ENCODE measurements at places on chromosomes 12 and 14.

- no peak for DNase-seq
These were observed 232.1 kb downstream of the NAV3 start for GRCh38 chr12:78062786-78063185.

- no peak for DNase-seq
These were observed 553.7 kb downstream of the FOXG1 start for GRCh38 chr14:29320286-29320685.

DNA sequence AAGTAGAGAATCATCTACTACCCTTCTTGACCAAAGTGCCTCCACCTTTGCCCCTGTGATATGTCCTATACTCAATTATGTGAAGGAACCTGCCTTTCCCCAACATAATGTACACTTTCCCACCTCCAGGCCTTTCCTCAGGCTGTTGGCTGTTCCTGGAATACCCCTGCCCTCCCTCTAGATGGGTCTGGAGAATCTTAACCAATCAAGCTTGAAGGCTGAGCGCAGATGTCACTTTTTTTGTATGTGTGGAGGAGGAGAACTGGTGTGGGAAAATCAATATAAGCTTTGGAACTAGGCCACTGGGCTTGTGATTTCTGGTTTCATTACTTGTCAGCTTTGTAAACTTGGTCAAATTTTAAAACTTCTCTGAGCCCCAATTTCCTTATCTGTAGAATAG lies 4.7 kb downstream of the BMAL2 start:
- DNase-seq: no peak

- no peak for DNase-seq
These were observed 22.2 kb downstream of the IFNG start for GRCh38 chr12:68137335-68137830.

DNA sequence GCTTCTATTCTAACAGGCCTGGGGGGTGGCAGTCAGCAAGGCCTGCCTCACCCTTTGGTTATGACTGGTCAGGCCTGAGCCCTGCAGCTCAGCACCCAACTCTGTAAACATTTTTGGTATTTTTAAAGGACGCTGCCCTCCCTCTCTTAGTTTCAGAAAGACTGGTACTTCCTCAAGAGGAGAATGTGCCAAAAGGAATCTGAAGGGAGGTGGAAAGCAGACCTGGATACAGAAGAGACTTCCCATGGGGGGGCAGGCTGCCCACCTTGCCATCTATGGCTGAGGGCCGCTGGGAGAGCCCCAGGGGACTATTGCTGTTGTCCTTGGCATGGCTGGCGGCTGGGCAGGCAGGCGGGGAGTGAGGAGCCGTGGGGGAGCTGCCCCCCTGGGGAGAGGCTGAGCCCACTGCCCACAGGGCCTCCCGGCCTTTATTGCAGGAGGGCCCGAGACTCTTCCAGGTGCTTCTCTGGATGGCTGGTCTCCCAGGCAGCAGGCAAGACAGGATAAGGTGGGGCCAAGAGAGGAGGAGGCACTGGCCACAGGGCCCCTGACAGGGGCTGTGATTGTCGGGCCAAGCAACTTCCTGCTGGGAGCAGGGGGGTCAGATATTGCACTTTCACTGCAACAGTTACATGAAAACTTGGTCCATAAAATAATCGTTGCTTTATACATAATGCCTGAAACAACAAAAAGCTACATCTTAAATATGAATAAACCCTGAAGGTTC lies 3.5 kb downstream of the ARL6IP4 start:
- DNase-seq: no peak

DNA sequence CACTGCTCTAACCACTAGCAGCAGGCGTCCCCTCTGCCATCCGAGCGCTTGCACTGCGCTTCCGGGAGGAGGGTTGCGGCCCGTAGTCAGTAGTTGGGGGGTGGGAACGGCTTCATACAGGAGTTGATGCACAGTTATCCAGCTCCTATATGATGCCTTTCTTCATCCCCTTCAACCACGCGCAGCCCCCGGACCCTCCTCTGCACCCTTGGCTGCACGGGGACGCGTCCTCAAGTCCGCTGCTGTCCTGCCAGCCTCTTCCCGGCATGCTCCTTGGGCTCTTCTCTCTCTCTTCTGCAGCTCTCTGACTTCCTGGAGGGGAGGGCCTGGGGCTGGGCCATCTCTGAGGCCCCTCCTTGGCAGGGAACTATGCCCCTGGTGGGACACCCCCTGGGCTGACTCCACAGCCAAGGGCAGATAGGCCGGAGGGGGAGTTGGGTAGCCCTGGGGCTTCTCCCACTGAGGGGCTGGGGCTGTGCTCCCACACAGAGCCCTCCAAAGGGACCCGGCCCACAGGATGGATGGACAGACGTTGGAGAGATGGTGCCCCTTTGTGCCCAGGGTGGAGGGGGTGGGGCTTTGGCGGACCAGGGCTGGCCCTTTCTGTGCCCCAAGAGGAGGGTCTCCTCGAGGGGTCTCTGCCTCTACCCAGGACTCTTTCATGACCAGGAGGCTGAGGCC lies 29.0 kb downstream of the RTL1 start:
- DNase-seq: no peak

GRCh38 chr14:94945615-94946014 lies 175.7 kb upstream of the GSC start:
- DNase-seq: no peak

- no peak for DNase-seq
These were observed 15.0 kb upstream of the RFLNA start for GRCh38 chr12:124279846-124280360.

GRCh38 chr14:35492569-35493014 lies 41.4 kb upstream of the INSM2 start:
- no peak for DNase-seq

GRCh38 chr14:59268011-59268410 lies 79.5 kb downstream of the DAAM1 start:
- DNase-seq: no peak

DNA sequence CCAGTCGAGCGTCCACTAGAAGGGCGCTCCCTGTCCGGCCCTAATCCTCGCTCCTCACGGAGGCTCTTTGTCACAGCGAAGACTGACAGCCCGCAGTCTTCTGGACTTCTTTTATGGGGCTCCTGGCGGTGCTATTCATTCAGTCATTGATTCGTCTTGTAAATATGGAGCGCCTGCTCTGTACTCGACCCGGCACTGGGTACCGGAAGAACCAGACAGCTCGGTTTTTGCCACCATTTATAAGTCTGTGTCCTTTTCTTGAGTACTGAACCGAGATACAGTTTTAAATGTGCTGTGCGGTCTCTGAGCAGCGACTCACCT lies 570 bp downstream of the DMAC2L start:
- no peak for DNase-seq

- no peak for DNase-seq
These were observed 488.9 kb downstream of the MDGA2 start for GRCh38 chr14:47186486-47186885.

GRCh38 chr12:108046650-108047049 lies 82.4 kb upstream of the WSCD2 start:
- DNase-seq: no peak

DNA sequence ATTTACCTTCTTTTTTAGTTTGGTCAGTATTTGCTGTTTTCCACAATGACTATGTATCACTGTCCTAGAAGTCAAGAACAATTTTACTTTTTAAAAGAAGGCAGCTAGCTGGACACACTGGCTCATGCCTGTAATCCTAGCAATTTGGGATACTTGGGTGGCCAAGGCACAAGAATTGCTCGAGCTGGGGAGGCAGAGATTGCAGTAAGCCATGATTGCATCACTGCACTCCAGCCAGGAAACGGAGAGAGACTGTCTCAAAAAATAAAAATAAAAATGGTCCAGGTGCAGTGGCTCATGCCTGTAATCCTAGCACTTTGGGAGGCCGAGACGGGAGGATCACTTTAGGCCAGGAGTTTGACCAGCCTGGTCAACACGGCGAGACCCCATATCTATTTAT lies 28.3 kb downstream of the MDM1 start:
- no peak for DNase-seq

DNA sequence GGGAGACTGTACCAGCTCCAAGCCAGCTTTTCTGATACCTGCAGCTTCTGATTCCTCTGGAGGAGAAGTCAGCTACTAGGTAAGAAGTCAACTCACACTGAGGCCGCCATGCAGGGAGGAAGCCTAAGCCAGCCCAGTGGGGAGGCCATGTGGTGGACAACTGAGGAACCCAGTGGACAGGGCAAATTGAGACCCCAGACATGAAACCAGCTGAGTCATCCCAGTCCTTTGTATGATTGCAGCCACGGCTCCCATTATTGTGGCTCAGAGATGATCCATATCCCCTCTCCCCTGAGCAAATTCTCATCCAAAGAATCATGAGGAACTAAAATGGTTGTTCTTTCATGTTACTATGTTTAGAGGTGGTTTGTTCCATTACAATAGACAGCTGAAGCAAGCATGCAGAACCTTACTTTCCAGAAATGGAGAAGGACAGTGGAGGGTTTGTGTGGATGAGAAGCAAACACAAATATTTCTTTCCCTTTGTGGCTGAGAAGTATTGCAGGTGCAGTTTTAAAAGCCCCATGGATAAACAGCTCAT lies 1147.3 kb upstream of the TMEM132C start:
- DNase-seq: no peak

DNA sequence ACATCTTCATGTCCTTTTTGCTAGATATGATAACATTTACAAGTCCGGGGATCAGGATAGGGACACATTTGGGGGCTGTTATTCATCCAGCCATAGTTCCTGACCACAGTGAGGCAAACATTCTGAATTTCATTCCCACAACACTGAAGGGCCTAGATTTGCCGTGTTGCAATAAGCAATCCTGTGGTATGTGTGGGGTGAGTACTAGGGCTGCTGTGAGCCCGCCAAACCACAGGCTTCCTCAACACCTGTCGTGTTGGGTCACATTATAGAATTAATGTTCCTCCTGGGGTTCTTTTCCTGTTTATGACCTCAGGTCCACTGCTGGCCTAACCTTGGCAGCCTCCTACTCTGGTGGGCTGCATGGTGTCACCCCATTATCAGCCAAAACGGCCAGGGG lies 119.2 kb downstream of the TBC1D30 start:
- no peak for DNase-seq

DNA sequence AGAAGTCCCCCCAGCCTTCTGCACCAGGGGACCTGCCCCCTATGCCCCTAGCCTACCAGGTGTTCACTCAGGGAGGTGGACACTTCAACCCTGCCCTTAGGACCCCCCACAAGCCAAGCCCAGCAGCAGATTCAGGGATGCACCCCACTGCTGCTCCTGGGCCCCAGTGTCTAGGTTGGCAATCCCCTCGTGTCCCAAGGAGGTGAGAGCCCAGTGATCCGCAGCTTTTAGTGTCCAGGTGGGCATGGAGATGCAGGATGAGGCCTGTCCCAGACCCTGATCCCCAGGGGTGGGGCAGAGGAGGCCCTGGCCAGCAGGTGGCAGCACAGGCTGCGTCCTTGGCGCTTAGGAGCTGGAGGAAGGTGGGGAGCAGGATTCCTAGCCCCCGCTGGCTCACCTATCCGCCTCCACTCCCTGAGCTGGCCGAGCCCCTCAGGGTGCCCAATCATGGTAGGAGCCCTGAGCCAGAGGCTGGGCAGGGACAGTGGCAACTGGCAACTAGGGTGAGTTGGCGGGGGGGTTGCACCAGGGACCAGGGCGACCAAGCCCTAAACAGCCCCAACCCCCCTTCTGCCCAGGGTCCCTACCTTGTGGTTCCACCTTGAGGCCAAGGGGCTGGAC lies 4.1 kb downstream of the CKB start:
- DNase-seq: peak; percentile 42

DNA sequence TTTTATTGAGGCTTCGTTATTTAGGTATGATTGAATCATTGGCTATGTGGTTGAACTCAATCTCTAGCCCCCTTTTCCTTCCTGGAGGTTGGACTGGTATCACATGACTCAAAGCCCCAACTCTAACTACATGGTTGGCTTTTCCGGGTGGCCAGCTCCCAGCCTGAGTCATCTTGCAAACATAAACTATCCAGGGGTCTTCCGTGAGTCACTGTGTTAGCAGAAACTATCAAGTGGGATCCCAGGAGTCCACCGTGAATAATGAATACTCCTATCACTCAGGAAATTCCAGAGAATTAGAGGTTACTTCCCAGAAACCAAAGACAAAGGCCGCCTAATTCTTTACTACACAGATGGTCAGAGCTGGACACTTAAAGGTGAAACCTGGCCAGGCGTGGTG lies 19.7 kb upstream of the PLEKHD1 start:
- DNase-seq: no peak

DNA sequence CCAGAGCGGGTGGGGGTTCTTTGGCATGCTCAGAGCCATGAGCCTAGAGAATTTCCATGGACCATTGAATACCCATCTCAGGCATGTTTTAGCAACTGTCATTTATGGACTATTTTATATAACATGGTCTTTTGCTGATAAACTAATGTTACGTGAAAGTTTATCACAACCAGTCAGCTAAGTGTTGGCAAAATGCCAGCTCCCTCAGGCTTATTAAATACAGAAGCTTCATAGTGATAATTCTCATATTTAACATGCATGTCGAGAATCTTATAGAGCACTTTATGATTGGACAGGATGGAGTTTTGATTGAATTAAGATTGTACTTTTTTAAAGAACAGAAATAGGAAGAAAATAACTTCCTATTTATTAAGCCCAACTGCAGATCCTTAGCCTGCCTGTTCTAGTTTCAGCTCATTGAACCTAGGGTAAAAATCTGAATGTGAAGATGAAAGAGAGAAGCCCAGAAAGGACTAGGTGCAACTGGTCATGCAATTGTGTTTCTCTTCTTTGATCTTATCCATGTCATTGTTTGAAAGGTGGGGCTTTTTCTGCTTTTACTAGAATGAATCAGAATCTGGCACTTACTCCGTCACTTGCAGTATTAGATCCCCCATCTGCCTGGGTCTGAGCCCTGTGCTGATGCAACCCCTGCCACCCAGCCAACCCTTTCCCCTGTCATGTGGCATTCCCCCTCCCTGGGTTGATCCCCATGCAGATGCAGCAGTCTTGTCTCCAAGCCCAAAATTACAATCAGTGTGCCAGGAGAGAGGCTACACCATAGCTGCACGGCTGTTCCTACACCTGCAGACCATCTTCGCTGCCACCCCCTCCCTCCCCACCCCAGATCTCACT lies 134.6 kb upstream of the EVL start:
- DNase-seq: no peak

DNA sequence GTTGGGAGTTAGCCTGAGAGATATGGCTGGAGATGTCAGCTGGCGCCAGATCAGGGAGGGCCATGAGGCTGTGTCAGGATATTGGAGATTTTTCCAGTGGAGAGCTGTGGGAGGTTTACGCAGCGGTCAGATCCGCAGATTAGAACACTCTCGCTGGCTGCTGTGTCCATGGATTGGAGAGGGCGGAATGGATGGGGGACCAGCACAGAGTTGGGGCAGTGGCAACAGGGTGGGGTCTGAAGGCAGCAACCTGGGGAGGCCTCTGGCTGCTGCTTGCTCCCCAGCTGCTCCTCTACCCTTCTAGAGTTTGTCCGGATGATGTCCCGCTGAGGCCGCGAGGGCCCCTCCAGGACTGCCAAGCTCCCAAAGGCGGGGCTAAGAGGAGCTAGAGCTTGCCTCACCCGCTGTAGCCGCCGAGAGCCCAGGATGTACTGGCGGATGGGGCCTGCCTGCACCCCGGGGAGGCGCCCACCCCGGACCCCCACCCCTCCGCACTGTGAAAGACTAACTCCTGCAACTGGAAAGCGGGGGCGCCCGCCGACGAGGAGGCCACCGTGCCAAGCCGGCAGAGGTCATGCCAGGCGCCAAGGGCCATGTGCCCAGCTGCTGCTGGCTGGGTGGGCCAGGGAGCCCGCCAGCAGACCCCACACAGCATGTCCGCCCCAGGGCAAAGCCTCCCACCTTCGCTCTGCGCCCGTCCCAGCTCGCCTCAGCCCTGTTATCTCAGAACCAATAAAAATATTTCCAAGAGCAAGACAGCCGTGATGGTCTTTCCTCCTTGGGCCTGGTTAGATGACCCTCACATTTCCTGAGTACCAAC lies 20.2 kb upstream of the MLEC start:
- DNase-seq: no peak
